ENCODE measurements at places on chromosomes 7 and 10. TPM values are rescaled to one million over a fixed set of nuclear protein-coding genes. Genes with fewer than 3 reads are reported as not detected.

- no peaks in the 10 kb centered on the region for H3K4me1 ChIP-seq
- H3K36me3 ChIP-seq = no peaks in the 10 kb centered on the region
- no peak overlapping the region for H3K4me3 ChIP-seq
Measured at GRCh38 chr10:83522456-83522855, 616.9 kb upstream of the GHITM start.

GRCh38 chr7:4713183-4713784 is 31.2 kb downstream of the FOXK1 start:
- H3K4me3 ChIP-seq = no peak overlapping the region
- no peaks in the 10 kb centered on the region for H3K27me3 ChIP-seq
- H3K36me3 ChIP-seq = no peaks in the 10 kb centered on the region
- H3K27ac ChIP-seq = no peak overlapping the region

DNA2 gene
- 7.3 TPM for total RNA-seq

ANKRD30A gene
- not detected for total RNA-seq

Data from spleen (tissue), 13 donors.